ENCODE measurements at places on chromosomes 3 and 15.

DNA sequence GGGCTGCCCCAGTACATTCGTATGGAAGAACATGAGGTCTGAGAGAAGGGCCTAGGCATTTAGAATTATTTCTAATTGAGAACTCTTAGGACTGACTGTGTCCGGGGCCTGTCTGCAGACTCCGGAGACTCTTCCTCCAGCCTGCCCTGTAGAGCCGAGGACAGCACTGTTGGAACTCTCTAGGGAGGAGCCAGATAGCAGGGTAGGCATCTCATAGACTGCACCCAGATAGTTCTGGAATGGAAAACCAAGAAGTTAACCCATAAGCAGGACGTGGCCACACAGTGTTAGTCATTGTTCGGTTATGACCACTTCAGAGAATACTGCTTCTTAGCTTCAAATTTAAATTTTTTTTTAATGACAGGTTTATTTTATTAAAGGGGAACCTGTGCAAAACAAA, 59.5 kb downstream of the SNRK start:
- DNase-seq, result no peak

DNA sequence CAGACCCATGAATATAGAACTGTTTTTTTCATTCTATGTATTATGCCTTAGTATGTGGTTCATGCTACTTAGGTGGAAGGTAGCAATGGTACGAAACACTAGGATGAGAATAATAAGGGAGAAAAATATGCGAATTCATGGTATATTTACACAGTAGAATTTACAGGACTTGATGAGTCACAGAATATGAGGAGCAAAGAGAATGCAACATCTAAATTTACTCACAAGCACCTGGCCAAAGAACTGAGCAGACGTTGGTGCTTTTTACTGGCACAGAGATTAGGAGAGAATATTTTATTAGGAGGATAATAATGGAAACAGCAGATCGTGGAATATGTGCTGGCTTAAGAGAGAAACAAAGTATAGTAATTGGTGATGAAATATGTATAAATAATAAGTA, 785.4 kb upstream of the ROBO1 start:
- DNase-seq, result no peak

GRCh38 chr3:73773233-73773632, 148.5 kb upstream of the PDZRN3 start:
- DNase-seq, result no peak

- no peak for DNase-seq
Observed at GRCh38 chr15:76217882-76218217, 93.4 kb downstream of the ETFA start.

- peak; percentile 34 for DNase-seq
Observed at GRCh38 chr15:31435912-31436628, 109.4 kb downstream of the KLF13 start.

- DNase-seq, result no peak
Observed at GRCh38 chr15:100434038-100434437, 92.3 kb upstream of the ADAMTS17 start.

DNA sequence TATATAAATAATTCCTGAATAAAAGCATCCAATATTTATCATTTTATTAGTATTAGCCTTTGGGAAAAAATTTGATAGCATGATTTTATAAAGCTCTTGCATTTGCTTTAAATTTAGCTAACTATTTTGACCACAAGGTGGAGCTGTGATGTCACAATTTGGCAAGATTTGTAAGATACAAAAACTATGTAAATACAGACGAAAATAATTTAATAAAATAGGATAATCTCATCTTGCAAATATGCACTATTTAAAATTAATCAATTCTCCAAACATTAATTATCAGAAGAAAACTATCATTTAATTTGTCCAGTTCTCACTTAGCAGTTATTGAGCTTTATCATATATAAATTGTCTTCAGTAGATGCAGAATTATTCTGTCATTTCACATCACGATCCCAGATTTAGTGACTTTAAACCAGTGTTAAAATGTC, 95.4 kb downstream of the PLOD2 start:
- no peak for DNase-seq

GRCh38 chr15:88003541-88004327, 252.8 kb downstream of the NTRK3 start:
- no peak for DNase-seq

GRCh38 chr3:123302961-123303360, 101.2 kb downstream of the SEC22A start:
- DNase-seq, result no peak

GRCh38 chr15:86653344-86654197, 573.9 kb downstream of the AGBL1 start:
- no peak for DNase-seq

- no peak for DNase-seq
Observed at GRCh38 chr15:42854576-42854975, 66.0 kb downstream of the TTBK2 start.

DNA sequence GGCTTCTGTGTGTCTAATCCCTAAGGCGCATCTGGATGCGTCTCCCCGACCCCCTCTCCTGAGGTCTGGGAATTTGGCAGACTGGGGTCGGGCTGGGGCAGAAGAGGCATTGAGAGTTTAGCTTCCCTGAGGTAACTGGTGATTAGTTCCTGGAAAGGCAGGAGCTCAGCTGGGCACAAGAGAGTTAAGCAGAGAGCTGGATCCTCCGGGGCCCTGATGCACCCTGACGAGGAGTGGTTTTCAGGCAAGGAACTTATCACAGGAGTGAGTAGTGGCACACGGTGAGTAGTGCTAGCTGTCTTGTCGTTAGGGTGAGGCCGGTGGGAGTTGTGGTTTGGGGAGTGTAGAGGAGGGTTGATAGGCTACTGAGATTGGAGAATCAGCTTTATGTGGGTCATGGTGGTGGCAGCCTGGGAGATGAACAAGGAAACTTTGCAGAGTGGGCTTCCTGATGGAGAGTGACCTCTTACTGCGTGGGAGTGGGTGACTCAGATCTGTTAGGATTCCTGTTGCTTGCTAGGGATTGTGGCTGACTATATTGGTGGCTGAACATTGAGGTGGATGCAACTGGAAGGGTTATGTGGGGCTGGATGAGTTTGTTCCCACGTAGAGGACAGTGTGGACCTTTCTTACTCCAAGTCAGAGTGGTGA, 897 bp downstream of the RAD54L2 start:
- peak; percentile 19 for DNase-seq

GRCh38 chr15:80849308-80849707, 70.1 kb downstream of the CEMIP start:
- no peak for DNase-seq

DNA sequence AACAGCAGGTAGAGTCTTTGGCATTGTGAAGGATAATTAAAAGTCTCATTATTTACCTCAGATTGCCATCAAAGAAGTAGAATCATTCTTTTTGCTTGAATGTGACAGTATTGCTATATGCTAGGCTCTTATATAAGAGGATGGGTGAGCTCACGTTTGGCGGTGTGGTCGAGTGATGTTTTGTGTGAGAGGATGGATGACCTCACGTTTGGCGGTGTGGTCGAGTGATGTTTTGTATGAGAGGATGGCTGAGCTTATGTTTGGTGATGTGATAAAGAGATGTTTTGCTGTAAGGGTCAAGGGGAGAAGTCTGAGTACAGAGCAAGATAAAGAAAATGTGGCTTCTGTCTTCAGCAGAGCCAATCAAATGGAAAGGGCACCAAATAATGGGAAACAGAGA, 299.6 kb upstream of the NR2E3 start:
- DNase-seq, result no peak

GRCh38 chr3:48194446-48195071, 6.3 kb upstream of the CDC25A start:
- DNase-seq, result no peak

- no peak for DNase-seq
Observed at GRCh38 chr3:193134856-193135255, 106.2 kb upstream of the PLAAT1 start.

GRCh38 chr15:48176112-48176511, 2.0 kb downstream of the MYEF2 start:
- DNase-seq, result no peak

DNA sequence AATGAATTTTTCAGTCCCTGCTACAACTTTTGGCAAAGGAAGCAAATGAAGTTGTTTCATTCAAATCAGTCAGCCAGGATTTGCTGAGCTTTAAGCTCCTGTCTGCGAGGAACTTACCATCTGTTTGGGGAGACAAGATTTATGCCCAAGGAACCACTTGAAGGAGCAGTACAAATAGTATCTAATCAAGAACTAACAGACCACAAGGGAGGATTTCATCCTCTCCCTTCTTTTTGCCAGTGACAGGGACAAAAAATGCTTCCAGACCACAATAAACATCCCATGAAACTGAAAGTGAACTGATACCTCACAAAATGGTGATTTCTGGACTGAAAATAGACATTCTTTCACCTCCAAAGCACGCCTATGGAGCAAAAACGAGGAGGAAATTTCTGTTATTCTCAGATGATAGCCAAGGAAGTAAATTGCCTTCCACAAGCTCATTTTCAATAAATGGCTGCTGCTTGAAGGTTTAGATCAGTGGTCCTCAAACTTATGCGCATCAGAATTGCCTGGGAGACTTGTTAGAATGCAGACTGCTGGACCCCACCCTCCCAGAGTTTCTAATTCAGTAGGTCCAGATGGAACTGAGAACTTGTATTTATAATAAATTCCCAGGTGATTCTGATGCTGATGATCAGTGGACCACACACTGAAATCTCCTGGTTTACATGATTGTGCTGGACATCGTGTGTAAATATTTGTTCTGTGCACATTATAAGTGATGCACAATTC, 202.4 kb upstream of the GADL1 start:
- no peak for DNase-seq

GRCh38 chr15:66323312-66323928, 30.1 kb downstream of the DIS3L start:
- no peak for DNase-seq

DNA sequence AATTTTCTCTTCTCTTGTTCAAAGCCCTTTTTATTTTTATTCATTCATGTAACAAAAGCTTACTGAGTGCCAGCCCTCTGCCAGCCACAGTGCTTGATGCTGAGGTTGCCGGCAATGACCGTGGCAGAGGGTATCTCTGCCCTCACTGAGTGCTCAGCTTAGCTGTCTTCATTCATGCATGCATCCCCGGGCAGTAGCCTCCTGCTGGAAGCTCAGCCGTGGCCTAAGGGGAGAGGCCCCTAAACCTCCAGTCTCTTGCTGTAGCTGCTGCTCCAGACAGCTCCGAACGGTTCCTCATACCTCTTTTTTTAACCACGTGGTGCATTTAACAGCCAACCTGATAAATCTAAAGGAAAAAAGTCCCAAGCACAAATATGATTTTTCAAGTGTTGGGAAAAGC, 34.6 kb upstream of the CCDC66 start:
- no peak for DNase-seq

GRCh38 chr3:19662486-19662885, 271.5 kb downstream of the EFHB start:
- DNase-seq, result no peak

GRCh38 chr15:88275804-88276203, 19.3 kb upstream of the NTRK3 start:
- DNase-seq, result no peak

- no peak for DNase-seq
Observed at GRCh38 chr3:133996251-133996661, 33.5 kb downstream of the SLCO2A1 start.

DNA sequence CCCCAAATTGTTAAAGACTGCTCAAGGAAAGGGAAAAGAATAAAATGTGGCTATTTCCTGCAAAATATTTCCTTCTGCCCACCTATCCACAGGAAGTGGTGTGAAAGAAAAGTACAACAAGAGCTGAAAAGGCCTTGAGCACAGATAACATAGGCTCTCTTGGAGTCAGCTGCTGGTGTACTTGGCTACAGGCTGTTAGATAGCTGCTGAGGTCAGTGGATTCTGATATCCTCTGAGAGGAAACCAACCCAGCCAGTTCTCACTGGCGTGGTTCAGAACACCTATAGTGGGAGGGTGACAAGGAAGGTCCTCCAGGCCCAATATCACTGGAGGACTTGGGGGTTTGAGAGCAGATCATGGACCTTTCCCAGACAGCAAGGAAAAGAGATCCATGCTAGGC, 124.4 kb upstream of the GAP43 start:
- DNase-seq, result no peak

DNA sequence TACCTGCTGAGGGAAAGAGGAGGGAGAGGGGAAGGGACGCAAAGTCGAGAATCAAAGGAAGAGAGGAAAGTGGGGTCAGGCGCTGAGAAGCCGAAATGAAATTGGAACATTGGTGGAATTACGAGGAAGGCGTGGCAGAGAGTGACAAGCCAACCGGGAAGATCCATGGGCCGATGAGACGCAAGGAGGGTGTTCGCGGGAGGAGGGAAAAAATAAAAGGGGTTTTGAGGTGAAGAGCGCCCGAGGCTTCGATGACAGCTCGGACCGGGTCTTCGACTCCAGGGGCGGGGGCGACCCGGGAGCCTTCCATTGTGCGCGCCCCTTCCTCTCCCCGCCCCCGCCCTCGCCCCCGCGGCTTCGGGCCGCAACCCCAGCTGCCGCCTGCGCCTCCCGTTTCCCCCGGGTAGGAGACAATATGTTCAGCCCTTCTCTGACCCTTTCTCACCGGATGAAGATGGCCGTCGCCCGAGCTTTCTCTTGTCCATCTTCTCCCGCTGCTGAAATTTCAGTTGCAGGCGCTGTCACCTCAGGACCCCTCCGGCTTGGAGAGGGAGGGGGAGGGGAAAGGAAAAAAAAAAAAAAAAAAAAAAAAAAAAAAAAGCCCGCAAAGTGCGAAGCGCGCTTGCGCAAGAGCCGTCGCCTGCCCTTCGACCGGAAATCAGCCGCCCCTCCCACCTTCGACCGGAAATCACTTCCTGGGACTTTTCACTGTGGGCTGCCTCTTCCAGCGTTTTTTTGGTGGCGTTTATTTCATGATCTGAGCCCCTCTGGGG, at the start of gene SENP7:
TSS of gene SENP7 (minus strand) at position 567 of the 773 bp plus-strand sequence. CDS start at position 485, 82 bp downstream.
- DNase-seq, result peak; percentile 69

DNA sequence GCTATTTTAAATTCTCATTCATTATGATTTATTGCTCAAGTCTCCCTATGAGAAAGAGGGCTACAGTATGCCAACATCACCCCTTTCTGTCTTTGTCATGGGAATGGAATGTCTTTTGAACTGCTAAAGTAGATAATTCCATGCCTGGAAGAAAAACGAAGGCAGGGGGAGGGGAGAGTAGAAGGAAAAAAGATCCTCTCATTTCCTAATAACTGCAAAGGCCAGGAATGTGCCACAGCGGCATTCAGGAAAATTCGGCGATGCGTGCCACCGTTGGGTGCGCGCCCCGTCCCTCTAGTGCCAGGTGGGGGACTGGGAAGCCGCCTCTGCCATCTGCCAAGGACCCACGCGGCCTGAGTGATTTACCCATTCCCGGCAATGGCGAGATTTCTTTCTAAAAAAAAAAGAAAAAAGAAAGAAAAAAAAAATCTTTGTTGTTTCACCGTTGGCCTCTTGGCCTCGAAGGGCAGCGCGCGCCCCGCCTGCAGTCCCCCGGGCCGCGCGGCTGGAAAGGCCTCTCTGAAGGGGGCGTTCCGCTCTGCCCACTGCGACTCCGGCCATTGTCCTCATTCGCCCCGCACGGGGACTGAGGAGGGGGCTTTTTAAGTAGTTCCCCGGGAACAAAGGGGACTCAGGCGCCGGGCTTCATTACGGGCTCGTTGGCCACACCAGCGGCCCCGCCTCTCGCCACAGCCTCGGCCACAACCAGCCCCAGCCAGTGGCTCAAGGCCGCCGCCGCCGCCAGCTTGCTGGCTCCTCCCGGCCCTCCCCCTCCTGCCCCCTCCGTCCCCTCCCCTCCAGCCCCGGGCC, 54.5 kb downstream of the CPN2 start:
- no peak for DNase-seq

- DNase-seq, result no peak
Observed at GRCh38 chr3:124201786-124202185, 209.9 kb upstream of the ROPN1 start.
